ENCODE measurements at places on chromosomes 4 and X.

DNA sequence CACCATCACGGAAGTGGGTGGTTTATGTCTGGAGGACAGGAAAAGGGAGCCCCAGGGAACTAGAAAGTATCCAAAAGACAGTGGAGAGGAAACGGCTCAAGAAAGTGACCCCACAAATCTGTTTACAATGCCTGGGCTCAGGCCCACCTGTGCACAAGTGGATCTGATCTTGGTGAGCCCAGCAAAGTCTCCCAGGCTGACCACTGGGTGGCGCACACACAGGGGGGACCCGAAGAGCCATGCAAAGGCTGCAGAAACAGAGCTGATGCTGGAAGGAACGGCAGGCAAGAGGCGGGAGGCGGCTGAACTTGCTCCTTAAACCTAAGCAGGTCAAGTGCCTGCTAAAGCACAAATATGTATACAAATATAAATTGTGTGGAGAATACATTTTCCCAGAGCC is 9.6 kb downstream of the HAUS7 start:
- no peak for DNase-seq

DNA sequence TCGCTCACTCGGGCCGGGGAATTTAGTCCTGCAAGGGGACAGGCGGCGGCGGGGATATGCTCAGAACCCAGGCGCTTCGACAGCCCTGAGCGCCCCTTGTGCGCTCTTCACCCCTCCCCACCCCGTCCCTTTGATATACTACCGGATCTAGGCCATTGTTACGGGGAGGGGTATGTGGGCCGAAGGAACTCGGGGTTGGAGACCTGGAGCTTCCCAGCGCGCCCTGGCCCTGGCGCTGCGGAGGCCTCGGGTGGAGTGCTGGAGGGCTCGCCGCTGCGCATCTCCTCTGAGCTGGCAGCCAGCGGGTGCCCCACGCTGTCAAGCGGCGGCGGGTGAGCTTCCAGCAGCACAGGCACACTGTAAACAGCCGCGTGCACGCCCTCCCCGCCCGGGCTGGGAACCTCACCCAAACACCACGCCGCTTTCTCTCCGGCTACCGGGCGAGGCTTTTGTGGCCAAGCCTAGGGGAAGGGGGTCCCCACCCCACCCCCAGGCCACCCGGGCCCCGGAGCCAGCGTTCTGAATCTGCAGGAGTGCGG is 54.5 kb upstream of the BCOR start:
- no peak for DNase-seq

DNA sequence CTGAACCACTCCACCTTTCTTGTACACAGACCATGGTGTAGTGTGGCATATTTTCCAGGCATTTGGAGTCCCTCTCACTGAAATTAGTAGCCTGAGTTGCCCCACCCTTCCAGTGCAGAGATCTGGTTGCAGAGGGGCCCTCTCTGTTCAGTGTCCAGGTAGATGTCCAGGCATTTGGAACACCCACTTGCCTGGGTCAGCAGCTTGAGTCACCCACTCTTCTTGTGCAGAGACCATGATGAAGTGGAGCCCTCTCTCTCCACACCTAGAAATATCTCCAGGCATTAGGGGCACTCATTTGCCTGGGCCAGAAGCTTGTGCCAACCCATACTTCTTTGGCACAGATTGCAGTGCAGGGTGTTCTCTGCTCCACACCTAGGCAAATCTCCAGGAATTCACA is 2733.3 kb downstream of the PCDH7 start:
- DNase-seq = no peak

- DNase-seq = no peak
These were observed 248.3 kb upstream of the PCDH7 start for GRCh38 chr4:30471861-30472260.

GRCh38 chrX:148422526-148422925 is 77.9 kb upstream of the AFF2 start:
- no peak for DNase-seq

- no peak for DNase-seq
These were observed 74.5 kb downstream of the DCLK2 start for GRCh38 chr4:150152766-150153165.

DNA sequence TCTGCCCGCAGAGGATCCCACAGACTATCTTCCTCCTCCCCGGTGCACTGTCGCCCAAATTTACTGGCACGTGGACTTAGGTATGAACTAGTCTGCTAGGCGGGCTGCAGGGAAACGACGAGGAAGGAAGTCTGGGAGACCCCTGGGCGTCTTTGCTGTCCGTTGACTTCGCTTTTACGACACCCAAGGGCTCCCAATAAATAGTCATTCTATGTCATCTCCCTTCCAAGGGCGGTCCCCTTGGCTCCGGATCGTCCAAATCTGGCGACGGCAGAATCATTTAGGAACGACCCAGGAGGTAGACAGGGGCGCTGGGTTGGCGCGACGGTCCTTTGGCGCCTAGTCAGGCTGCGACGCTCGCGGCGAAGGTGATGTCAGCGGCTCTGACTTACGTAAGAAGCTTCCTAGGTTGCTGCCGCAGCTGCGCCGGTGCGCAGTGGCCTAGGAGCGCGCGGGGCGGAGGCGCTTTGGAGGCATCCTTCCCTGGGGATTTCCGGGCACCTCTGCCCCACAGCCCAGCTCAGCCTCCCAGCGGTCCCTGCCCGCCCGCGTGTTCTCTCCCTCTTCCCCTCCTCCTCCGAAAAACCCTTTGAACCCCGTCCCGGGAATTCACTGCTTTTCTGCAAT is 2.2 kb downstream of the NHS start:
- DNase-seq = no peak

DNA sequence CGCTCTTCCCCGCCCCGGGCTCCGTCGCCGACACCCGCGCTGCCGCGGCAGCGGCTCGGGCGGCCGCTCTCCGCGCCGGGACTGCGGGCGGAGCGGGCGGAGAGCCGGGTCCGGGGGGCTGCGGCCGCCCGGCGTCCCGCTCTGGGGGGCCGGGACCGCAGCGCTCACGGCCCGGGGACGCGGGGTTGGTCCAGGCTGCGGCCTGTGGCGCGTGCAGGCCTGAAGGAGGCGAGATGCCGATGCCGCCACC is 492 bp downstream of the GALNT7 start:
- DNase-seq = no peak

- DNase-seq = no peak
These were observed 15.7 kb downstream of the LRRC66 start for GRCh38 chr4:52004414-52004813.

DNA sequence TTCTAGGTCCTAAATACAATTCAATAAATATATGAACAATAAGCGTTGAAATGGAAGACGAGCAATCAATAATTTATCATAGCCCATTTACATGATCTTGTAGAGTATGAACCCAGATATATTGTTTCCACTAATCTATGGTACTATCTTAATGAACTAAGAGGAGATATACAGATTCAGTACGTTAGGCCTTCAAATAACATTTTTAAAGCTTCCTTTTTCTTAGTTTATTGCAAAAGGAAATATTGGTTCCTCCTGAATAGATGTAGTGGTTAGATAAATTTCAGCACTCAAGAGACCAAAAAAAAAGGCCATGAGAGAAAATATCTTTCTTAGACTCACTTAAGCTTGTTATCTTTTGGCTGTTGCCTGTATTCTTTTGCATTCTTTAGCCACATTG is 147.5 kb upstream of the PITX2 start:
- no peak for DNase-seq

DNA sequence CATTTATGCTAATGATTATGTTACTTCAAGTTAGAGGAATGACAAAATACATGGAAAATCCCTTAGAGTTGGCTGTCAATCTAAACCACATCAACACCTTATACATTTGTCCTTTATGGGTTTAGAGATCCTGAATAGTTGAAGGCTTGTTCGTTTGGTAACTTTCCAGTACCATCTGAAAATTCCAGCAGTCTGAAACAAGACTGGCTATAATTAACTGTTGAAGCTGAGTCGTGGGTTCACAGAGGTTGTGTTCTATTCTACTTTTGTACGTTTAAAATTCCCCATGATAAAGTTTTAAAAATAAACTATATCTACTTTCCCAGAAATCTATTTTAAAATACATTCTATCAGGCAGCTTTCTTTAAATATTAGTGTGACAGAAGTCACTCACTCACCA is 73.0 kb downstream of the USP46 start:
- no peak for DNase-seq

GRCh38 chr4:136796953-136797352 is 735.3 kb downstream of the PCDH18 start:
- no peak for DNase-seq

DNA sequence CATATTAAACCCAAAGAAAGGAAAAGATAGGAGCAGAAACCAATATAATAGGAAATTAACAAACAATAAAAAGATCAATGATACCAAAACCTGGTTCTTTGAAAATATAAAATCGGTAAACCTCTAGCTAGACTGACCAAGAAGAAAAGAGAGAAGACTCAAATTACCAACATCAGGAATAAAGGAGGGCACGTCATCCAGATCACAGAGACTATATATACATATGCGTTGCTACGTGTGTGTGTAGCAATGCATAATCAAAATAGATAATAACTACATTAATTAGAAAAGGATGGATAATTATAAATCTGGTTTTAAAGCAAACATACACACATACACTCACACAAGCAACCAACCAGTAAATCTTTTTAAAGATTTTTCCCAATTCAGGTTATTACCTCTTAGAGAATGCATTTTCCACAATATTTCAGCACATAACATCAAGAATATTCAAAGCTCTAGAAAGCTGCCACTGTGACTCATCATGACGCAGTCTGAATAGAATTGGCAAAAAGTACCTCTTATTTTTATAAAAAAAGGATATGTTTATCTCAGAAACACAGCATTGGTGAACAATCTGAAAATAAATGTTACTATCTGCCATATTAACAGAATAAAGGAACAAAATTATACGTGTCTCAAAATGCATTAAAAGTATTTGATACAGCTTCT is 41.4 kb upstream of the USP9X start:
- no peak for DNase-seq

- no peak for DNase-seq
These were observed 98.4 kb upstream of the GC start for GRCh38 chr4:71882113-71882841.

DNA sequence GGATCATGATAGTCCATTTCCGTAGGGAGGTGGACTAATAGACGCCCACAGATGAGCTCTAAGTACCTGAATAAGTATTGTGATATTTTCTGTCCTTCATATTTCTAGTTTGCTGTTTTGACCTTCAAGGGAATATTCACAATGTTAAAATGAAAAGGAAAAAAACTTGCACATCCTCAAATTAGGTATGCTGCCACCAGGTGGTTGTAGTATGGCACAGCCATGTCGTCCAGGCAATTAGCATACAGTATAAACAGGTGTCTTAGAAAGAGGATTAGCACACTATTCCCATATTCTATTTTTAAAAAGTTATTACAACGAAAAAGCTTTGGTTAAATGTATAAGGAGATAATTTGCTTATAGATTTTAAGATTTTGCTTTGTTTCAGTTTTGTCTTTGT is 802.0 kb downstream of the RPA4 start:
- no peak for DNase-seq

- no peak for DNase-seq
These were observed 76.6 kb downstream of the SH3KBP1 start for GRCh38 chrX:19810802-19811201.

GRCh38 chr4:63316633-63317032 is 1092.6 kb downstream of the TECRL start:
- no peak for DNase-seq

DNA sequence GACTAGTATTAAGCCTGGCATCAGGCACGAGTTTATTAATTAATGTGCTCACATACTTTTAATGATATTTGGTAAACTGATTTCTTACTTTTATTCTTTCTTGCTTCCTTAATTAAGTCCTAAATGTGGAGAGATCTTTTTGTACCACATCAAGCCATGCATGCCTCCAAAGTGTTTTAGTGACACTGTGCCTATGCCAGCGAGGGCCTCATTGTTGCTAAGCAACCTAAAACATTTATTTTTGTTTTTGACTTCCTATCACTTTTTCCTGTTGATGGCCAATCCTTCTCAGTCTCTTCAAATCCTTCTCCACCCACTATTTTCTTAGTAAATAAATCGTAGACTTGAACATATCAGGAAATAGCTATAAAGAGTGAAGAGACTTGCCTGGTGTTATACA is 5.5 kb upstream of the NSUN7 start:
- DNase-seq = no peak

DNA sequence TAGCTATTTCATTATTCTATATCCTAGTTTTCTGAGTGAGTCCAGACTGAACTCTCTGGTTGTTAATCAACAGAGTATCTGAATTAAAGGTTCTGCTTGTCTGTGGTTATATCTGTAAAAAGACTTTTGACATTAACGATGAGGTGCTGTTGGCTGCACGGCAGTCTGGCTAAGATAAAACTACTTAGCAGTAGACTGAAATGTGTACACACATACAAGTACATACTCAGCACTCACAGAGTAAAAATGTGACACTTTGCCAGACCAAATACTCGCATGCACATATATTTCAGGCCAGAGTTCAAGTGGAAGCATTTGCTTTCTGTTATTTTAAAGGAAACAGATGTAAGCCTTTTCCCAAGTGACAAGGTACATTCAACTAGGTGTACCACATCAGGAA is 80.5 kb downstream of the PRDM5 start:
- DNase-seq = no peak

DNA sequence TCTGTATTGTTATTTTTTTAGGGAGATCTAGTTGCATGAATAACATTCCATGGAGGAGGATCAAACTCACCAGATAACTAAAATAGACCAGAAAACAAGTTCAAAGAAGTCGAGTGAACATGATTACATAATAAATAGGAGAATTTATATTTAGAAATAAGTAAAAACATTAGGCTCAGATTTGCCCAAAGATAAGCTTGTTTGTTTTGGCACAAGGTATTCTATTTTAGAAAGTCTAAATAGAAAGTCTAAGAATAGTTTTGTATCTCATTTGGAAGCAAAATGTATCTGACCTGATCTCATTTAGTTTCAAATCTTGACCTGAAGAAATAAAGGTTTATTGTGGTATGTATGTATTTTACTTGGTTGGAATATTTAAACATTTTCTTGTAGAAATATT is 670.6 kb upstream of the GALNTL6 start:
- no peak for DNase-seq

GRCh38 chr4:36665985-36666527 is 384.6 kb downstream of the DTHD1 start:
- no peak for DNase-seq

- no peak for DNase-seq
These were observed 25.0 kb downstream of the MFAP3L start for GRCh38 chr4:170001011-170001744.
